ENCODE measurements at places on chromosomes 12 and 14. TPM values are rescaled to one million over a fixed set of nuclear protein-coding genes. Genes with fewer than 3 reads are reported as not detected.
A peak's percentile ranks its signal among the peaks of the same experiment; 100 is the strongest.

GRCh38 chr14:65210118-65210821, 108.0 kb upstream of the MAX start:
- no peak for DNase-seq

DNA sequence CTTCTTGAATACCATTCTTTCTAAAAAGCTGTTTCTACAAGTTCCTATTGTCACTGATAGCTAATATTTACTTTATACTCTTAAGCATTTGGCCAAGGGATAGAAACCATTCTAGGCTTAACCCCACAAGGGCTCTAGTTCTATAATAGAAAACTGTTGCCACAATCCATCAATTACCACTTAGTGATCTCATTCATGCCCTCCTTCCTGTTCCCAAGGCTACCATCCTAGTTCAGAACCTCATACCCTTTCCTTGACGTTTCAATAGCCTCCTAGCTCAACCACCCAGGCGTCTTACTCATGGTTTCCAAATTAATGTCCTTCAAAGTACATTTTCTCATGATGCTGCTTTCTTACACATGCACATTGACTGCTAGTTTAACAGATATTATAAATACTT, 493.5 kb downstream of the NAV3 start:
- no peak for DNase-seq

DNA sequence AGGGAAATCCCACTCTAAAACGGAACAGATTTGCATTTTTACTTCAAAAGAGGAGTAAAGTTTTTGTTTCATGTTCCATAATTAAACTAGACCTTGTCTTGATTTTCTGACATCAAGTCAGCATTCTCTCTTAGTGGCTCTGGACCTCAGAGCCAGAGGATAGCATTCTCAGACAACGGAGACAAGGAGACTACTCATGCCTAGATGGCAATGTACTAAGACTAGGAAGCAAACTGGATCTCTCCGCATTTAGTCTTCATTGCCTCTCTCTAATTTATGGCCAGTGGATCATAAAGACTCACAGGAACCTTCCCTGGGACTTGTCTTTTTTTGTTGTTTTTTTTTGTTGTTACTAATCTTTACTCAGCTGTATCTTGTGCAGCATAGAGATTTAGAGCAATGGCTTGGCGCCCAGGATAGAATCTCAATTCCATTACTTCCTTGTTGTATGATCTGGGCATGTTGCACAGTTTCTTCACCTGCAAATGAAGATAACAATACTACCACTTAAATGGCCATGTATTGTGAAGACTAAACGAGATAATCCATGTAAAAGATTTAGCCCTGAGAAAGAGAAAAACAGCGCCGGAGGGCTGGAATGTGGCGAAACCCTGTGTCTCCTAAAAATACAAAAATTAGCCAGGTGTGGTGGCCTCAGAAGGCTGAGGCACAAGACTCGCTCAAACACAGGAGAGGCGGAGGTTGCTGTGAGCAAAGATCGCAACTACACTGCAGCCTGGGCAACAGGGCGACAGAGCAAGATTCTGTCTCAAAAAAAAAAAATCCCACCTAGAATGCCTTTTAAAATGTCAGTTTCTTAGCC, 4.0 kb upstream of the GEMIN2 start:
- DNase-seq, result no peak

The SLC17A8 gene
- total RNA-seq, result not detected

GRCh38 chr12:16454481-16454880, 107.0 kb downstream of the MGST1 start:
- DNase-seq, result no peak

DNA sequence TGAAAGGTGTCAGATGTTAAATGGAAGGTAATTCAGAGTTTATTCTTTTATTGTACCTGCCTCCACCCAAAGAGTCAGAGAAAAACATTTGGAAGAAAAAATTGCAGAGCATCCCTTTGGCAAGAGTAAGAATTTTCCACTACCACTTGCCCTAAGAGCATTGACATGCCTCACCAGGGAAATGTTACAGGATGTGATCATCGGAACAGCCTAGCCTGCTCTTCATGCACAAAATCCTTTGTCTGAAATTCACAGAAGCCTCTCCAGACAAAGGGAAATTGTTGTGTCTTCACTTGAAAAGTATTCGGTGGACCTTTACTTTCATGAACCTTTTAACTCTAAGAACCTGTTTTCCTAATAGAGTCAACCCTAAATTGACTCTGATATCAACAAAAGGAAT, 36.9 kb downstream of the ATP2A2 start:
- no peak for DNase-seq

- DNase-seq, result no peak
Observed at GRCh38 chr14:82412545-82412944, 878.9 kb upstream of the SEL1L start.

The PYGL gene
- 93.8 TPM for total RNA-seq

- no peak for DNase-seq
Observed at GRCh38 chr12:116954710-116955381, 44.1 kb downstream of the FBXW8 start.

DNA sequence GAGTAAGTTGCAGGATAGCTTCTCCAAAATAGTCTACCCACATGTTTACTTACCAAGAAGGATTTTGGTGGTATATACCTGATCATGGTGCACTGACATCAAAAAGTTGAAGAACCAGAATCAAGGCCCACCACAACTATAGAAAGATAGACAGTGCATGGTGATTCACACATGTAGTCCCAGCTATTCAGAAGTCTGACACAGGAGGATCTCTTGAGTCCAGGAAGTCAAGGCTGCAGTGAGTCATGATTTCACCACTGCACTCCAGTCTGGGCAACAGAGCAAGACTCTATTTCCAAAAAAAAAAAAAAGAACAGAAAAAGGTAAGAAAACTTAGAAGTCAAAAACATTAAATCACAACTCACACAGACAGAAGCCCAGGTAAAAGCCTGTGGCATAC, 422.2 kb upstream of the FOXG1 start:
- no peak for DNase-seq

GRCh38 chr14:61654026-61654425, 41.3 kb upstream of the HIF1A start:
- DNase-seq, result no peak

DNA sequence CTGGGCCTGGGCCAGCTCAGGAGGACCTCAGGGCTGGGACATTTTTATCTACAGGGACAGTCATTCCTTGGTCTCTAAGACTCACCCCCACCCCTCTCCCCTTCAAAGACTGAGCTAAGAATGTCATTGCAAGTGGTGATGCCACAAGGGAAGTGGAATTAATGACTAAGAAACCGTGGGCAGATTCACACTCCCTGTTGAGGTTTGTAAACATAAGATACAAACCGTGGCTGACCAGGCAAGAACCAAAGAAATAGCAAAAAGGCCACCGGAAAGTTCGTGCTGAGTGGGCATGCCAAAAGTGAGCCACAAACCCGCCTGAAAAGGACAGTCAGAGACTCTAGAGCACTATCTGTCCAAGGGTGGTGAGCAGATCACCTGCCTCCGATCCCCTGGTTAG, 25.7 kb downstream of the NUAK1 start:
- DNase-seq, result no peak

The KIAA0586 gene
- total RNA-seq, result 26.0 TPM

DNA sequence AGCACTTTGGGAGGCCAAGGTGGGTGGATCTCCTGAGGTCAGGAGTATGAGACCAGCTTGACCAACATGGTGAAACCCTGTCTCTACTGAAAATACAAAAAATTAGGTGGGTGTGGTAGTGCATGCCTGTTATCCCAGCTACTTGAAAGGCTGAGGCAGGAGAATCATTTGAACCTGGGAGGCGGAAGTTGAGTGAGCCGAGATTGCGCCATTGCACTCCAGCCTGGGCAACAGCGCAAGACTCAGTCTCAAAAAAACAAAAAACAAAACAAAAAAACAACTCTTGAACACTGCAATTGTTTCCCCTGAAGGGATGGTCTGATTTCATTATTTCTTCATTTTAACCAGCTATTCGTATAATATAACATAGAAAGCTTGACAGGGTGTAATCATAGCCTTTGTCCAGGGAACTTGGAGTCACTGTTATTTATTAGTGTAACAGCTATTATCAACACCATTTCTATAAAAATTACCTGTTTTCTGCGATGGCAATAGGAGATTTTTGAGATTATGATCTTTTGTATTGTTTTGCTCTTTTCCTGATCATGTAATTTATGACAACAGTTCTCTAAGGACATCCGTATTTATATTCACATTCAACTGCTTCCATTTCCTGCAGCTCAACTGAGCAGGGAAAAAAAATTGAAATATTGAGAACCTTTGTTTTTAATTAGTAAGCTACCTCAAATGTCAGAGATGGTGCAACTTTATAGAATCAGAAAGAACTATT, 94.7 kb downstream of the DIP2B start:
- DNase-seq, result no peak

DNA sequence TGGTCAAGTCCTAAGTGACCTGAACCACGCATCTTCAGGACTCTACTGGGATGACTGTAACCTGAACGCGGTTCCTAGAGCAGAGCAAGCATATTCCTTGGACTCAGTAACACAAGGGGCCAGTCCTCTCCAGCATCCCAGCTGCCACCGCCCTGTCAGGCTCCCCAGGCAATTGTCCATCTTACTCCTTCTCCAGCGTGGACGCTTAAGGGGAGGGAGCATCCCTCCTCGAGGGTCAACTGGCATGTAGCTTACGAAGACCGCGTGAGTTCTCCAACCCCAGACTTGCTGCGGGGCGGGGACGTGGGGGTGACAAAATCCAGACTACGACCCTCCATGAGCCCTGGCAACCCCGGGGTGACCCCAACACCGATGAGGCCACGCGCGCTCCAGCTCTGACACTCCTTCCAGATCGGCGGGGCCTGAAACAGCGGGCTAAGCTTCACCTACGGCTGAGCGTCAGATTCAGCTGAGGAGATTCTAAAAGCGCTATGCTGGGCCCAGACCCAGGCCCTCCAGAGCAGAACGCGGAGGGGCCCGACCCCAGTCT, 846 bp upstream of the MTHFD1 start:
- peak; percentile 34 for DNase-seq

- DNase-seq, result no peak
Observed at GRCh38 chr12:119696943-119697342, 29.0 kb downstream of the PRKAB1 start.

GRCh38 chr12:15356951-15357364, 34.6 kb downstream of the PTPRO start:
- no peak for DNase-seq

DNA sequence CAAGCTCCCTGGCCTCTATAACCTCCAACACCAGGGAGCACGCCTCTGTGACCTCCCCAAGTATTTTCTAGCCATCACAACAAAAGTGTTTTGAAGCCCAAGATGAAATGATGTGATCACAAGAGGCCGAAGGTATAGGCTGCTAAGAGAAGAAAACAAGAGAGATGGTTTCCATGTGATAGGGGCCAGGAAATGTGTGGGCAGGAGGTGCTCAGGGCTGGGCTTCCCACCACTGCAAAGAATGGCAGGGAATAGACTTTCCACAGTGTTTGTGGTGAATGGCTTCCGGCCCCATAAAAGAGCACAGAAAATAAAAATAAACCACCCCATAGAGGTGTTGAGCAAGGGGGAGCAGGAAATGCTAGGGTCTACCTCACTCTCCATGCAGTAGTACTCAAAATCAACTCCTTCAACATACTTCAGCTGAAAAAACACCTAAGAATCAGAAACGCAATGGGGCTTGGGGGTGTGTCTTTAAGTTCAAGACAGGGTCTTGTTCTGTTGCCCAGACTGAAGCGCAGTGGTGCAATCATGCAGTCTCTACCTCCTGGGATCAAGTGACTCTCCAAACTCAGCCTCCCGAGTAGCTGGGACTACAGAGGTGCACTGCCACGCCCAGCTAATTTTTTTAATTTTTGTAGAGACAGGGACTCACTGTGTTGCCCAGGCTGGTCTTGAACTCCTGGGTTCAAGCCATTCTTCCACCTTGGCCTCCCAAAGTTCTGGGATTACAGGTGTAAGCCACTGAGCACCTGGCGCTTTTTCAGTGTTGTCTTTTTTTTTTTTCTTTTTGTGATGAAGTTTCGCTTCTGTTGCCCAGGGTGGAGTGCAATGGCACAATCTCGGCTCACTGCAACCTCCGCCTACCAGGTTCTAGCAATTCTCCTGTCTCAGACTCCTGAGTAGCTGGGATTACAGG, 27.1 kb downstream of the DAD1 start:
- DNase-seq, result no peak
